ENCODE measurements at places on chromosomes 6 and 20.

GRCh38 chr20:24442909-24443308 is 26.5 kb upstream of the SYNDIG1 start:
- no peak for DNase-seq

- DNase-seq = no peak
Observed at GRCh38 chr6:37952027-37952426, 132.5 kb downstream of the ZFAND3 start.

GRCh38 chr20:45621593-45621992 is 7.9 kb upstream of the WFDC10A start:
- DNase-seq = no peak

GRCh38 chr6:72037006-72037405 is 150.7 kb downstream of the RIMS1 start:
- no peak for DNase-seq

GRCh38 chr6:109381061-109381746 is 1.1 kb downstream of the CD164 start:
- no peak for DNase-seq

DNA sequence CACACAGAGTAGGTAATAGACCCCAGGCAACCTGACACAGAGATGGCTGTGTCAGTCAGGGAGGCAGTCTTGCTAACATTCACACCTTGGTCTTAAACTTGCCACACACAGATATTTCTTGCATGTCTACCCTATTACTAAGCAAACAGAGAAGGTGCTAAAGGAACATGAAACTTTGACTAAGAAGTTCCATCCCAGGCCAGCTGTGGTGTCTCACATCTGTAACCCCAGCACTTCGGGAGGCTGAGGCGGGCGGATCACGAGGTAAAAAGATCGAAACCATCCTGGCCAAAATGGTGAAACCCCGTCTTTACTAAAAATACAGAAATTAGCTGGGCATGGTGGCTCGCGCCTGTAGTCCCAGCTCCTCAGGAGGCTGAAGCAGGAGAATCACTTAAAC is 222.4 kb upstream of the JARID2 start:
- DNase-seq = peak; percentile 80

DNA sequence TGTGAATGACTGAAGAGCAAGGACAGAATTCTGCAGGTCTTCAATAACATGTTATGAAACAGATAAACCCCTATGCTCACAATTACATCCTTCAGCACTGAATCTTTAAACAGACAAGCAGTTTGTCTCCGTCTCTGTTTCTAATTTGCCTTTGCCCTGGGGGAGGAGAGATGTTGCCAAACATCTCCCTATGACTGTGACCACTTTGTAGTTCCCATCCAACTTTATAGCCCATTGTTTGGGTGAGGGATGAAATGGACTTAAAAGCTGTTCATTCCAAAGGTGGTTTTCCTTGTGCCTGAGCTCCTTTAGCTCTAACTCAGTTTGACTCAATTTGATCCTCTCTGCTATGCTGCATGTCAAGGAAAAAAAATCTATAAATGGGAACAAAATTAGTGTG is 19.5 kb upstream of the ADTRP start:
- DNase-seq = no peak

- no peak for DNase-seq
Observed at GRCh38 chr6:154537511-154538325, 27.2 kb upstream of the CNKSR3 start.

DNA sequence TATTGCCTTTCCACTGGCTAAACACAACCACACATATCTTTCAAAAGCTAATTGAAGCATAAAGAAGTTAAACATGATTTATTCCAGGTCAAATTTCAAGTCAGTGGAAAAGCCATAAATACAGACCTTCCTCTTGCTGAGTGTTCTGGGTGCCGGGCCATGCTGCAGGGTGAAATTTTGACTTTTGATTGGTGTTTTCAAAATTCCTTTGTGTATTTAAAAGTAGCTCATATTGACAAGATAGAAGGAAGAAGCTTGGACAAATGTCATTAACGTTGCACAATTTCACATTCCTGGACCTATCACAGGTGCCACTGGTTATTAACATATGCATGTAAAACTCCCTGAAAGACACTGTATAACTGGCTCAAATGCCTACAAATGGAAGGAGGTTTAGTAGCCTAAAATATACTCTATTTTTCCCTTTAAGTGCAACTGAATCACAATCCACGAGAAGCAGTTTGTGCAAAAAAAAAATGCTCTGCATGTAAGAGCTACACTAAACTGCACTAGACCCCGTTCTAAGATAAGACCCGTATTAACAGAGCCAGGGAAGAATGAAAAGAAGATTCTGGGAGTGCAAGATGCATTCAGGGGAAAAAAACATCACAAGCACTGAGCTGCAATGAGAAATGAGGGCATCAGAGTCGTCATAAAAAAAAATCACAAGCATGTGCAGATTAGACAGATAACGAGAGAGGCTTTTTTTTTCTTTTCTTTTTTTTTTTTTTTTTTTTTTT is 30.4 kb downstream of the ATXN1 start:
- DNase-seq = no peak

DNA sequence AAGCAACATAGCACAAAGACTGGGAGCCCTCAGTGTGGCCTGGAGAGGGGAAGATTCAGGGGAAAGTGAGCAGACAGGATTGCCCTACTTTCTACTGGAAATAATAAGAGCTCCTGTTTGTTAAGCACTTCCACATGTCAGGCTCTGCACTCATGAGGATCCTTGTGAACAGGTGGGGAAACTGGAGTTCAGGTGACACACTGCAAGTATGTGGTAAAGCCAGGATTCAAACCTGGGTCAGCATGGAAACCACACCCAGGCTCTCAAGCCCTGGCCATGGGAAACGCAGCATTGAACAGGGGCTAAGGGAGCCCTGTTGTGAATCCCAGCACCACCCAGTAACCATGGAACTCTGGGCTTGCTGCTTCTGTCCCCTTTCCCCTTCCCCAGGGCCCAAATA is 42.8 kb upstream of the ID1 start:
- DNase-seq = no peak

DNA sequence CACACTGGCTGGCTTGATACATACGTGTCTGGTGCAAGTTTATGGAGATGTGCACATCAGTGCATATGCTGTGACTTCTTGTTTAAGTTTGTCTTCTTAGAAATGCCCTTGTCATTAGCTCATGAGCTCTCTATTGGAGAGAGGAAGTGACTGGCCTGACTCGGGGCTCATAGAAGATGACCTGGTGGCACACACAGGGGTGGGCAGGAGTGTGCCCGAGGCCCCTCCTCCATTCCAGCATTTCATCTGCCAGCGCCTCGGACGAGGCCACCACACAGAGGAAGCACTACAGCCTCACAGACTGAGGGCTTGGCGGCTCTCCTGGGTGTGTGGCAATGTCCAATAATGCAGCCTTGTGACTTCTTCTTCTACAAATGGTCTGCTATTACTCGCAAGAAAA is 109.7 kb downstream of the FAM120B start:
- DNase-seq = no peak

DNA sequence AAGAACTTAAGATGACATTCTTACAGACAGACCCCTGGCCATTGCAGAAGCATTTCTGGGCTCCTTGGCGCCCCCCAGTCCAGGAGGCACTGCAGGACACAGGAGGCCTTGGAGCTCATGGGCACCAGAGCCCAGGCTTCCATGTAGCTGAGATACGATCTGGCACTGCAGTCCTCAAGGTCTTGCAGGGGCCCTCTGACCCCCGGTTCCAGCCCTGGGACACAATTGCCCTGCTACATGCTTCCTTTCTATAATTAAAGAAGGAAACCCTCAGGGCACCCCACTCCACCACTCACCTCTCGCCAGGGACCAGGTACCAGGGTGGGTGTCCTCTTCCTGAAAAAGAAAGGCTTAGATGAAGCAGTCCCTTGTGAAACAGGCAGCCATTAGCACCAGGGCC is 33.6 kb downstream of the WFDC3 start:
- DNase-seq = no peak

GRCh38 chr6:168581706-168582105 is 140.7 kb downstream of the SMOC2 start:
- no peak for DNase-seq

DNA sequence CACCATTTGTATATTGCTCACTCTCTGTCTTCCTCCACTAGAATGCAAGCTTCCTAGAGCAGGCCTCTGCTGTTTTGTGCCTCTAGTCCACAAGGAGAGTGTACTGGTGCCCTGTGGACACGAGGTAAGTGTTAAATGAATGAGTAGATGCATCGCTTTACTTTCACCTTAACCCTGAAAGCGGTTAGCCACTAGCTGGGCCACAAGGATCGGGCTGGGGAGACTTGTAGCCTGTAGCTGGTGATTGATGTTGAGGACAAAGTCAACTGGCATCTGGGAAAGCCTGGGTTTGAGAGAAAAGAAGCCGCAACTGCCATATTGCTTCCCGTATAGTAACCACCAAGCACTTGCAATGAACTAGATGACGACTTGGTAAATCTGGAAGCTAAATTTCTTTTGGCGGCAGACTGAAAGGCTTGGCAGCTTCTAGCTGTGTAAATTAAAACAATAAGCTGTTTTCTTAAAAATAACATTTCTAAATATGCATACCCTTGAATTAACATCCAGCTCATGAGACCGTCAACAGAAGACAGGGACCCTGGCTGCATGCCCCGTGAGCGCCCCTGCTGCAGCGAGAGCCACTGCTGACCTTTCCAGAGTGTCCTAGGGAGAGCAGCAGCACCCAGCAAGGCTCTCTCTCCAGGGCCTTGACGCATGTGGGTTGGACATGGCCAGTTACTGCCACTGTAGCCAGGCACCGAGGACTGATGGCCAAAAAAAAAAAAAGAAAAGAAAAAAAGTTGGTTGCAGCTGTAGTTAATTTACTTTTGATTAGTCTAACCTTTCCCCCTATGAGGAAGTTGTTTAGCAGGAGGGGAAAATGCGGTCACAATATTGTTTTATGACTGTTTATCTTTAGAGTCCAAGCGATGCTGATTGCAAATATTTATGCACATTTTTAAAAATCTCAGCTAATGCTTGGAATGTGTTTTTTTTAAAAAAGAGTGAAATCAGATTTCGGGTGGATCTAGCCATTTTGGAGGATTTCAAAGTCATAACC is 315.1 kb downstream of the TFAP2C start:
- DNase-seq = no peak

GRCh38 chr20:48070991-48071652 is 285.8 kb upstream of the SULF2 start:
- DNase-seq = no peak

DNA sequence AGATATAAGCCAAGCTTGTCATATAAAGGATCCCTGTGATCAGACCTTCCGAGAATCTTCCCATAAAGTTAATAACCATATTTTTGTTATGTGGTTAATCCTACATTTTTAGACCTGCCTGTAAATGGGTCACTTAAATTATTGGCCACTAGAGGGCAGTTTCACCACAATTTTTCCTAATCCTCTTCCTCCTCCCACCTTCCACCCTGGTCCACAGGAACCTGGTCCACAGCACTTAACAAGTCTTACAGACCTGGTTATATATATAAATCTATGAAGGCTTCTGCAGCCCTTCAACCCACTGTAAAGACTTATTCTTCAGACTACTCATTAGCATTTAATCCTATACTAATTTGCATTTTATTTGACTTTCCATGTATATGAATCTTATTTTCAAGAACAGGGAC is 28.3 kb downstream of the MRS2 start:
- DNase-seq = peak; percentile 2

GRCh38 chr6:6556738-6557503 is 31.6 kb upstream of the LY86 start:
- DNase-seq = no peak

DNA sequence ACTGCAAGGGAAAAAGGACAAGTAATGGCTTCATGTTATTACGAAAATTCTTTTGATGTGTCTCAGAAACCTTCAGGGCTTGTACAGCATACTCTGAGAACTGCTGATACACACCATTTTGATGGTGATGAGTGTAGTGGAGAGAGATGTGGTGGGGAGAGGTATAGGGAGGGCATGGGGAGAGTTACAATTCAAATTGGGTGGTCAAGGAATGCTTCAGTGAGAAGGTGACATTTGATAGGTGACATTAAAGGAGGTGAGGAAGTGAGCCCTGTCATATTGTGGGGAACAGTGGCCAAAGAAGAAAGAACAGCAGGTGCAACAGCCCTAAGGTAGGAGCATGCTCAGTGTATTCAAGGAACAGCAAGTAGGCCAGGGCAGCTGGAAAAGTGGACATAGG is 318.9 kb downstream of the CLIC5 start:
- no peak for DNase-seq

DNA sequence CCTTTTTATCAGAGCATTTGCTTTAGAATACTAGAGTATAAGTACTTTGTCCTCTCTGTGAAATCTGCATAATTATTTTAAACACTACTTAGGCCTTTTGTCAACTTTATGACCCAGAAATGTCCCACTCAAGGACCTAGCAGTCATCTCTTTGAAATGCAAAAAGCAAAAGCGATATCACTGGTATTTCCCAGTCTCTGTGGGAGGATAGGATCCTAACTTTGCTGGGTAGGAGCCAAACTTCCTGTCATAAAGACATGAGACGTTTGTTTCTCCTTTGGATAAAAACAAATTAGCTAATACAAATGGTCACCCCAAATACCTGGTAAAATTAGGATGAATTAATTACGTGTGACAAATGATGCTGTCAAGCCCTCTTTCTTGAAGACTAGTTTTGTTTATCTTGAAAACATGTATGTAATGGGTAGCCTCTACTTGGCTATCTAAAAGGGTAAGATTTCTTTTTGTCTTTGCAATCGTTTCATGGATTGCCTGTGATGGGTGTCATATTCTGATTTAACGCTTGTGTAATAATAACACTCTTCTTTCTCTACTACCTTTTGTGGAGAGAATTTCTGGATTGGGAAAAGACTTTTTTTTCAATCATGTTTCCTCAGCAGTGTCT is 36.2 kb downstream of the DCDC2 start:
- DNase-seq = no peak

DNA sequence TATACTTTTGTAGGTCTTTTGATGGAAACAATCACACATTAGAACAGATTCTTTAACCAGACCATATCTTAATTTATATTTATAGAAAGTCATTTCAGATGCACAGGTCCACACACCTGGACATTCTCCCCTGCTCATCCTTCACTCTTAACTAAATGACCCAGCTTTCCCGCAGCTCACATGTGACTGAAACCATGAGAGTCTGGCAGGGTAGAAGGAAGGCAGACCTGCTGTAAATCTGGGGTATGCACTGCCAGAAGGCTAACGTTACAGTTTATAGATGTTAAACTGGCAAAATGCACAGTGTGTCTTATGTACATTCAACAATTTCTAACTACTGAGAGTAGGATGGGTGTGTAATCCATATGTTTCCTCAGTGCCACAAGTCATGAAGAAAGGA is 359.5 kb upstream of the SPTLC3 start:
- DNase-seq = no peak

- no peak for DNase-seq
Observed at GRCh38 chr6:135086414-135086764, 31.8 kb upstream of the HBS1L start.

GRCh38 chr6:27890445-27891319 is 21.5 kb downstream of the OR2B2 start:
- DNase-seq = peak; percentile 72

- no peak for DNase-seq
Observed at GRCh38 chr20:38248133-38248532, 12.4 kb downstream of the KIAA1755 start.

GRCh38 chr6:43623880-43624785 is 4.9 kb downstream of the GTPBP2 start:
- no peak for DNase-seq

GRCh38 chr20:48197066-48197465 is 411.8 kb upstream of the SULF2 start:
- DNase-seq = no peak
